Inflammatory macrophage treated with lipopolysaccharide for 1 hour (primary cell): ENCODE measurements at places on chromosomes 2 and 18.

DNA sequence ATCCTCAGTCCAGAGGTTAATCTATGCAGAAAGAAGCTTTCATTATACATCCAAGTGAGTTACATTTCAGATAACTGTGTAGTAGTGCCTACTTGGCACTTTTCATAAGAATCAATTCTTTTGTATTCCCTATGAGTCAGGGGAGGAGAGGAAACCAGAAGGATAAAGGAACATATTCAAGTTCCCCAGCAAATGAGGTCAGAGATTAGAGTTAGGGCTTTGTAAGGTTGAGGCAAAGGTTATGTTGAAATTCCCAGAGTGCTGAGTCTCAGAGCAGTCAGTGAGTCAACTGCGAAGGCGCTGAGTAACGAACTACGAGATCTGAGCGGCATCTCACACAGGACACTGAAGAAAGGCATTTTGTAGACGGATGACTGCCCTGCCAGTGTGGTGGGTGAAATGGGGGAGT lies 25.1 kb upstream of the ME2 start:
- peak; percentile 98 for DNase-seq

GRCh38 chr2:54437588-54437987 lies 18.5 kb upstream of the SPTBN1 start:
- no peak for DNase-seq

DNA sequence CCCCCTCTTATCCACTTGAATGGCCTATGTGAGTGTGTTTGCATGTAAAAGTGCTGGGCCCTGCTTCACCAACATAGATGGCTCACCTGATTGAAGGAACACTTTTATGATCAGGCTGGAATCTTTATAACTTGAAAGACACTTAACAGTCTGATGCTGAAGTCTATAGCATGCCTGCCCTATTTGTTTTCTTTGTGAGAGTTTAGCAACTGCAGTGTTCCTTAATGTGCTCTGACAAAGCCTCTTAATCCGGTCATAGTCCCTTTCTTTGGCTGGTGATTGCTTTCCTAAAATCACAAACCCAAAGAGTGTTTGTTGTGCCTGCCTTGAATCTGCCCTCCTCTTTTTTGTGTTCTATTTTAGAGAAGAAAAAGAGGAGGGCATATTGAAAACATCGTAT lies 1382.8 kb upstream of the CELF4 start:
- DNase-seq = no peak

DNA sequence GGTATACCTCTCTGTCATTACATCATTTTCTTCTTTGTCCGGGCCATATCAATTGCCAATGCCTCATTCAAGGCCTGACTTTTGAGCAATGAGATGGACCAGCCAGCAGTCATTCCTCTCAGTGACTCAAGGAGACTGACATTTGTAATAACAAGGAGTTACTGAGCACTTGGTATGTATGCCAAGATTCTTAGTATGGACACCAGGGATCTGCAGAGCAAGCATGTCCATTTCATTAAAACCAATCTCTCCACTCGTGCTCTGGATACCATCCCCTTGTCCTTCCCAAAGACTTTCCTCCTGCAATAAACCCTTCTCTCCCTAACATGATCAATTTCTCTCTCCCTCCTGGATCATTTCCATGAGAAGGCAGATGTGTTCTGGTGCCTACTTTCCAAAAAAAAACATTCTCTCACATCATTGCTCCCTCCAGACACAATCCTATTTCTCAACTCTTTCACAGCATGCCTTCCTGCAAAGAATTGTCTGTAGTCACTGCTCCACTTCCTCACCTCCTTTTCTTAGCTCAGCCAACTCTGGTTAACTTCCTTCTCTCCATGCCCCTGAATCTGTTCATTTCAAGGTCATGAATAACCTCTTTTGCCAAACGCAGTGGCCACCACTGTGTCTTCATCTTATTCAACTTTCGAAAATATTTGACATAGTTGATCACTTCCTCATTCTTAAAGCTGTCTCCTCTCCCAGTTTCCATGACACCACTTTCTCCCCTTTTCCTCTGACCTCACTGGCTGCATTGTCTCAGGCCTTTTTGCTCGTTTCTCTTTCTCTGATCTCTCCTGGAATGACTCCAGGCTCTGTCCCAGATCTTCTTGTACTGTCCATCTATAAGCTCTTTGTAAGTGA lies 102.8 kb upstream of the CYP1B1 start:
- peak; percentile 76 for DNase-seq
